ENCODE measurements at places on chromosomes 4 and X. TPM values are rescaled to one million over a fixed set of nuclear protein-coding genes. Genes with fewer than 3 reads are reported as not detected.

Gene PUDP
- 8.4 TPM for total RNA-seq

Gene GPRASP3
- total RNA-seq: 3.4 TPM

Gene DOCK11
- 86.3 TPM for total RNA-seq

Gene KLB
- 0.05 TPM for total RNA-seq

Gene C4orf50
- 2.3 TPM for total RNA-seq

Gene CTAG1A
- not detected for total RNA-seq

Gene MAGEA1
- total RNA-seq: not detected

Gene SPP1
- total RNA-seq: not detected
